Chondrocyte (in vitro differentiated cells): ENCODE measurements at places on chromosomes 3 and 15.

GRCh38 chr3:31165399-31165860, 271.0 kb upstream of the GADL1 start:
- no peaks in the 10 kb centered on the region for H3K27me3 ChIP-seq
- peak overlapping the region; percentile 22 for H3K4me3 ChIP-seq
- H3K36me3 ChIP-seq: no peaks in the 10 kb centered on the region
- peak overlapping the region; percentile 76 for H3K27ac ChIP-seq
- DNase-seq: no peak

GRCh38 chr3:187165144-187165543, 25.8 kb upstream of the RPL39L start:
- peaks cover 29% of the 10 kb centered on the region for H3K4me1 ChIP-seq
- no peak overlapping the region for H3K4me3 ChIP-seq
- H3K27me3 ChIP-seq: peaks cover 12% of the 10 kb centered on the region

GRCh38 chr15:65058394-65059368, 9.1 kb downstream of the RASL12 start:
- H3K36me3 ChIP-seq: peaks cover 2% of the 10 kb centered on the region
- peaks cover 50% of the 10 kb centered on the region for H3K4me1 ChIP-seq
- H3K4me3 ChIP-seq: no peak overlapping the region
- no peak for DNase-seq

DNA sequence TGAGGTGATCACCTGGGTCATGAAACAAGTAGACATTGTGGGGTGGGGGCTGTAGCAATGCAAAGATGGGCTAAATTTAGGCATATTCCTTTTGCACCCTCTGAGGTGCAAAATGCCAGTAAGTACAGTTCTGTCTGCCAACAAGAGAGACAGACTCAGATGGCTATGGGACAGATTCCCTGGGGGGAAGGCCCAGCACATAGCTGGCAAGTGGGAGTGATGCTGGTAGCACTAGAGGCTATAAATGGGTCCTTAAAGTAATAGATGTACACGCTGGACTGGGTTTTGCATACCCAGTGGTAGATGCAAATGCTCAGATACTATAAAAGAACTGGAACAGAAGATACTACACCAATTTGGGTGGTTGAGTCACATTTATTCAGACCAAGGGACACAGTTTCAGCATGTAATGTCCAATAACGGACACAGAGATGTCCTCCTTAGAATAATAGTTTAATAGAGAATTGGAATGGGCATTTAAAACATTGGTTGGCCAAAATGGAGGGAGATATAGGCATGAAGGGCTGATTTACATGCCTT, 67.4 kb upstream of the RNU6-1 start:
- H3K36me3 ChIP-seq: peaks cover 5% of the 10 kb centered on the region
- DNase-seq: no peak
- no peak overlapping the region for H3K27ac ChIP-seq

GRCh38 chr3:56864090-56864489, 62.3 kb upstream of the ARHGEF3 start:
- DNase-seq: no peak
- no peak overlapping the region for H3K27ac ChIP-seq
- no peaks in the 10 kb centered on the region for H3K36me3 ChIP-seq

GRCh38 chr3:141052201-141053069, 1.3 kb downstream of the SPSB4 start:
- no peaks in the 10 kb centered on the region for H3K36me3 ChIP-seq
- no peak for DNase-seq

DNA sequence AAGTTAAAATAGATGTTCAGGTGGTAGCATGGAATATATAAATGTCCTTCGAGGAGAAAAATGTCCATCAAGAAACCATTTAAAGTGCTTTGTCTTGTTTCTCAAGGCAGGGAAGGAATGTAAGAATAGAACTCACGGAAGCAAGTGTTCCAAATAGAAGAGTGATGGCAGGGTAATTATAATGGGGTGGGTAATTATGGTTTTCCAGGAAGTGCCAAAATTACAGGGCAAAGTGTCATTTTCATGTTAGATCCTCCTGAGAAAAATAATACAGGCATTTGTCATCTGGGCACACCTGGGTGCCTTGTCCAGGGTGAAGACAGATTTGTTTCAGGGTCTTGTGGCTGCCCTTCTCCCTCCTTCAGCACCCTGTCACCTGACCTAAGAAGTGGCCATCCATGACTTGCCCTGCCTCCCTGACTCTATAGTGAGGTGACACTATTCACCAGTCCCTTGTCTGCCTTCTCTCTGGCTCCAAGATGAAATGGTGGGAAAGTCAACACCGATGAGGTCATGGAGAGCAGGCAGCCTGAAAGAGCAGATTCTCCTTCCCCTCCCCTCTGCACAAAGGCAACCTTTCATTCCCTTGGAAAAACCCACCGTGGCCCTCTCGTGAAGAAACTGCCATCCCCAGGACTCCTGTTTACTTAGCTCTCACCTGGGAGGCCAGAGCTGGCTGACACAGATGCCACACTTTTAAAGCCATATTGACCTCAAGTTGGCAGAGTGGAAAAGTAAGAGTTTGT, 45.1 kb upstream of the AMOTL2 start:
- H3K4me1 ChIP-seq: no peaks in the 10 kb centered on the region
- H3K36me3 ChIP-seq: no peaks in the 10 kb centered on the region
- no peak overlapping the region for H3K27ac ChIP-seq
- DNase-seq: no peak
- no peaks in the 10 kb centered on the region for H3K27me3 ChIP-seq
- H3K4me3 ChIP-seq: no peak overlapping the region

- peaks cover 4% of the 10 kb centered on the region for H3K36me3 ChIP-seq
- no peaks in the 10 kb centered on the region for H3K27me3 ChIP-seq
- no peak for DNase-seq
- H3K27ac ChIP-seq: peak overlapping the region; percentile 86
Measured at GRCh38 chr15:64460724-64461720, 644 bp downstream of the ZNF609 start.

- H3K36me3 ChIP-seq: peaks cover 19% of the 10 kb centered on the region
- DNase-seq: no peak
- H3K27ac ChIP-seq: no peak overlapping the region
- H3K4me1 ChIP-seq: peaks cover 54% of the 10 kb centered on the region
- no peaks in the 10 kb centered on the region for H3K27me3 ChIP-seq
Measured at GRCh38 chr3:99466331-99466730, 172.1 kb upstream of the COL8A1 start.

DNA sequence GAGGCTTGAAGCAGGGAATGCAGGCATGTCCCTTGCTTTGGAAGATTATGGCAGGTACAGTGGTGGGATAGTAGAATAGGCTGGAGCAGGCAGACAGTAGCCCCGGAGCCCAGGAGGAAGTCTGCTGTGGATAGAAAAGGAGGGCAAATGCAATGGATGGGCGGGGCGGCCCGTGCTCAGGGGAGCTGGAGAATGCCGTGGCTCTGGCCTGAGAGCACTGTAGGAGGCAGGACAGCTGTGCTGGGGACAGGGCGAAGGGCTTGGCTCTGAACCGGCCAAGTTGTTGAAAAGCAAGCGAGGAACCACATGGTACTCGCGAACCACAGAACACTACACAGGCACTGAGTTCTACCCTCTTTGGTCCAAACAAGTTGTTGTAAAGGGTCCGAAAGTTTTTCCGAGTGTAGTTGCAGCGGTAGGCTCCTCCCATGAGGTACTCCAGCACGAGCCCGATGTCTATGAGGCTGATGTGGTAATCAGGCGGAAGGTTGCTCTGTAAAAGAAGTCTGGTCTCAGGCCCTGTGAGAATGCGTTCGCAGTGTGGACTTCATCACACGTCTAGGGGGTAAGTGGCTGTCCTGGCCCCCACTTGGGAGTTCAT, 54.7 kb downstream of the TRPM1 start:
- no peaks in the 10 kb centered on the region for H3K36me3 ChIP-seq
- DNase-seq: no peak
- no peaks in the 10 kb centered on the region for H3K4me1 ChIP-seq
- H3K27me3 ChIP-seq: peaks cover 6% of the 10 kb centered on the region

- H3K4me3 ChIP-seq: no peak within 1 kb of the TSS
- peaks cover 6% of the 10 kb centered on the region for H3K36me3 ChIP-seq
- peak within 1 kb of the TSS; percentile 57 for H3K27ac ChIP-seq
Measured at GRCh38 chr15:40769274-40770146, at the start of gene C15orf62. Gene C15orf62, plus strand, starts transcription at chr15:40769980. Its CDS starts 516 bp downstream, at chr15:40770496.

- H3K36me3 ChIP-seq: peaks cover 34% of the 10 kb centered on the region
- peaks cover 45% of the 10 kb centered on the region for H3K4me1 ChIP-seq
- H3K27me3 ChIP-seq: no peaks in the 10 kb centered on the region
- H3K27ac ChIP-seq: no peak overlapping the region
Measured at GRCh38 chr15:85583442-85583841, 203.0 kb downstream of the AKAP13 start.

- H3K36me3 ChIP-seq: no peaks in the 10 kb centered on the region
- no peak overlapping the region for H3K27ac ChIP-seq
- no peak for DNase-seq
- no peak overlapping the region for H3K4me3 ChIP-seq
Measured at GRCh38 chr3:152139651-152140050, 129.1 kb upstream of the MBNL1 start.

- H3K27ac ChIP-seq: no peak overlapping the region
Measured at GRCh38 chr3:15368561-15369135, 36.3 kb upstream of the SH3BP5 start.

- H3K4me3 ChIP-seq: no peak overlapping the region
- H3K36me3 ChIP-seq: no peaks in the 10 kb centered on the region
- no peaks in the 10 kb centered on the region for H3K4me1 ChIP-seq
- no peak for DNase-seq
Measured at GRCh38 chr3:151568184-151568583, 107.3 kb upstream of the IGSF10 start.

GRCh38 chr15:78921517-78921916, 23.3 kb downstream of the CTSH start:
- no peak overlapping the region for H3K4me3 ChIP-seq
- H3K36me3 ChIP-seq: peaks cover 30% of the 10 kb centered on the region
- H3K4me1 ChIP-seq: peaks cover 6% of the 10 kb centered on the region
- H3K27ac ChIP-seq: no peak overlapping the region
- no peak for DNase-seq

DNA sequence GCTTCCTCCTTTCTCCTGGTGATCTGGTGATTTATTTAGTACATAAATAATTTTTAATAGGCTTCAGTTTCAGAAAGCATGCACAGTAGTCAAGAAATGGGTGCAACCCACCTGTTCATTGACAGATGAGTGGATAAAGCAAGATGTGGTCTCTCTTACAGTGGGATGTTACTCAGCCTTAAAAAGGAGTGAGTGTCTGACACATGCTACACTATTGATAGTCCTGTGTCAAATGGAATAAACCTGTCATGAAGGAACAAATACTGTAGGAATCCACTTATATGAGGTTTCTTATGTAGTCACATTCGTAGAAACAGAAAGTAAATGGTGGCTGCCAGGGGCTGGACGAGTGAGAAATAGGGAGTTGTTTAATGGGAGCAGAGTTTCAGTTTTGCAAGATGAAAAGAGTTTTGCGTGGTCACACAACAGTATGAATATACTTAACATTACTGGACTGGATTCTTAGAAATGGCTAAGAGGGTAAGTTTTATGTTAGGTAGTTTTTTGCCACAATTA, 56.0 kb upstream of the PPARG start:
- H3K36me3 ChIP-seq: peaks cover 4% of the 10 kb centered on the region
- peaks cover 28% of the 10 kb centered on the region for H3K27me3 ChIP-seq
- no peak overlapping the region for H3K27ac ChIP-seq
- no peak overlapping the region for H3K4me3 ChIP-seq
- DNase-seq: no peak

DNA sequence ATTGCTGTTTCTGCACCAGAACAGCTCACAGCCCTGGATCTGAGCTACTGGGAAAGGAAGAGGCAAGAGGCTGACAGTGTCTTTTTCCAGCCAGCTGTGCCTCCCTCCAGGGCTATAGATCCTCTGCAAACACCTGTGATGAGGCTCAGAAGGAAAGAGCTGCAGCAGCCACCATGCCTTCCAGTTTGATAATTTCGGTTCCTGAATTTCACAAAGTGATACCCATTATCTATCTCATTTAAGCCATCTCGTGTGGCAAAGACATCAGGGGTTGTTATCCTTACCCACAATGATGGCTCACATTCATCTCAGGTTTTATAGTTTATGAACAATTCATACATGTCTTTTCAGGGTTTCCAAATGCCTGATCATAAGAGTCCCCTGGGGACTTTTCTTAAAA, 1.8 kb upstream of the LARP6 start:
- H3K27ac ChIP-seq: peak overlapping the region; percentile 96
- peak overlapping the region; percentile 42 for H3K4me3 ChIP-seq
- DNase-seq: no peak

GRCh38 chr3:161163297-161163696, 57.8 kb upstream of the NMD3 start:
- DNase-seq: no peak
- H3K4me3 ChIP-seq: no peak overlapping the region
- H3K27ac ChIP-seq: peak overlapping the region; percentile 49
- no peaks in the 10 kb centered on the region for H3K27me3 ChIP-seq
- peaks cover 15% of the 10 kb centered on the region for H3K36me3 ChIP-seq
